ENCODE measurements at places on chromosomes 5 and 9. TPM values are rescaled to one million over a fixed set of nuclear protein-coding genes. Genes with fewer than 3 reads are reported as not detected.

DNA sequence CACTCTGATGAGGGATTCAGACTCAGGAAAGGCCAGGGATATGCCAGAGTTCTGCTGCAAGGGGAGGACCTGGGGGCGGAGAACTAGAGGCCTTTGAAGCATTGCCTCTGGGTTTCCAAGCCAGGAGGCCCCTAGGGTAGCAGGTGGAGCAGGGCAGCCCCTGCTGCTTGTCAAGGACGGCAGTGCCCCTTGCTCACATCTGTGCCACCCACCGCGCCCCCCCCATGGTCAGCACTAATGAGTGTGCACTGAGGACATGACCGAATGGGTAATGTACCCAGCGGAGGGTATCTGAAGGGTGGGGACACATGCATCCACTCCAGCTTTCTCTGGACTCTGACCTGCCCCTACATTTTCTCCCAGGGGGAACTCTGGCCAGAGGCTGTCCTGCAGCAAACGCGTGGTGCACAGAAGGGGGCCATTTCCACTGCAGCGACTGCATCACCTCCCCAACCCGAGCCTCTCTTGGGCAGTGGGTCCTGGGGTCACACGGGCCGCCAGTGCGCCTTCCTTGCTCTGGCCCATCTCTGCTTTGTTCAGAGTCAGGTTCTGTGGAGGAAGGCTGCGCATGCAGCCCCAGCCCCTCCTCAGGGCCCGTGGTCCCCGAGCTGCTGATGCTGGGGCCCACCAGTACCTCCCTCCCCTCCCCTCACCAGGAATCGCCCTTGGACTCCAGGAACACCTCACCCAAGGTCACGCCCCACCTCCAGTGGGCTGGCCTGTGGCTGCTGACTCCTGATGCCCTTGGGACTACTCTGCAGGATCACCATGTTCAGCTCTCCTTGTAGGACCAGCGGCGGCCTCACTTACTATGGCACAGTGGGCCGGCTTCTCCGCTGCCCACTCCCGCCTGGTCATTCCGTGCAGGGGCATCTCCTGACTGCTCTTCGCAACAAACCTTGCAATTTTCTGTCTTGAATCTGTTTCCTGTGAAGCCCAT, 31.2 kb downstream of the STC2 start:
- DNase-seq, result no peak

- no peak for DNase-seq
Measured at GRCh38 chr9:123959787-123960186, 29.9 kb upstream of the DENND1A start.

DNA sequence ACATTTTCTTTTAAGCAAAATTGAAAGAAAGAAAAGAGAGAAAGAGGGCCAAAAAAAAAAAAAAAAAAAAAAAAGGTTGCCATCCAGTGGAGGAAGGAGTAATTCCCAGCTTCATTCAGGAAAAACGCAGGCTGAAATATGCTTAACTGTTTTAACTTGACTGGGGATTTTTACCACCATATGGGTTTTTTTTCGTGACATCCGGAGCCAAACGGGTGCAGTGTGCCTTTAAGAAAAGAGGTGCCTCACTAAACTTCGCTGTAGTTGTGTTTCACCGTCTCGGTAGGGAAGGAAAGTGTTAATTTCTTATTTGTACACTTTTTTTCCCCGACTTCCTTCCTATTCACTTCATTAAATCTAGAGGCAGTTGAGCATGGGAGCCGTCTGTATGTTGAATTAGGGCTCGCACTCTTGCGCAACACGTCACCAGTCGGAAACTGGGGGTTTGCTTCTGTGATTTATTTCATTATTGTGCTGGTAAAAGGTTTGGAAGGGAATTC, 143.0 kb downstream of the SMARCA2 start:
- peak; percentile 45 for DNase-seq

MCC gene
- 2.4 TPM for polyA plus RNA-seq

DNA sequence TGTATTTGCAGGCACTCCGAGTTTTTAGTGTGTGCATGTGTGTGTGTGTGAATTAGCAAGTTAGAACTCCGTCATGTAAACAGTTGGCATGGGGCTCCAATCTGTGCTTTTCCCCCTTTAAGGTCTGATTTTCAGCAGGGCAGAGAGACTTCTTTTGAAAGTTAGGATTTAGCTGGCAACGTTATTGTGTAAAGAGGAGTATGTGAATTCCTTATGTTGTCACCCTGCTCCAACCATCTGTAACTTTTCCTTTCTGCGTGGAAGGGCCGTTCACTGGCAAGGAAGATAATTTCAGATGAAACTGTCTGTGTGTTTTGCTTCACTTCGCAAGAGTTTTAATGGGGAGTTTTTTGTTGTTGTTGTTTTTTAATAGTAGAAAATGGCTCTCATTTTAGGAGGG, 332 bp downstream of the SGCD start:
- no peak for DNase-seq

GRCh38 chr9:77793849-77794248, 145.7 kb upstream of the GNA14 start:
- DNase-seq, result no peak

TAF11L10 gene
- polyA plus RNA-seq, result not detected

IFNK gene
- not detected for polyA plus RNA-seq

ERCC8 gene
- polyA plus RNA-seq, result 10.2 TPM

DNA sequence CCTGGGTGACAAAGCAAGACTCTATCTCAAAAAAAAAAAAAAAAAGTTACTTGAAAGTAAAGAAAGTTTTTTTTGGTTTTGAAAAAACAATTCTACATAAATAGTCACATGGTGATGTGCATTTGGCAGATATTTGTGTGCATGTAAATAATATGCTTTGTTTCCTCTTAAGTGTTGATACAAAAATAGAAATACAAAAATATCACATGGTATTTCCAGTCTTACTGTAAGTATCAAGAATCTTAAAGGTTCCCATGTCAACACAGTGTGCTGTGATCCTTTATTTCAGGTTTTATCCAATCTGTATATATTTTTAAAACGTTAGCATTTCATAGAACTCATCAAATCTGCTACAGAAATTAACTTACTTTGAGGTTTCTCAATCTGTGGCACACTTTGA, 521.9 kb downstream of the TLE4 start:
- DNase-seq, result no peak

ENTPD2 gene
- polyA plus RNA-seq, result not detected

- no peak for DNase-seq
Measured at GRCh38 chr9:2771087-2771486, 53.8 kb downstream of the KCNV2 start.

GRCh38 chr5:153618867-153619266, 128.4 kb downstream of the GRIA1 start:
- no peak for DNase-seq

DNA sequence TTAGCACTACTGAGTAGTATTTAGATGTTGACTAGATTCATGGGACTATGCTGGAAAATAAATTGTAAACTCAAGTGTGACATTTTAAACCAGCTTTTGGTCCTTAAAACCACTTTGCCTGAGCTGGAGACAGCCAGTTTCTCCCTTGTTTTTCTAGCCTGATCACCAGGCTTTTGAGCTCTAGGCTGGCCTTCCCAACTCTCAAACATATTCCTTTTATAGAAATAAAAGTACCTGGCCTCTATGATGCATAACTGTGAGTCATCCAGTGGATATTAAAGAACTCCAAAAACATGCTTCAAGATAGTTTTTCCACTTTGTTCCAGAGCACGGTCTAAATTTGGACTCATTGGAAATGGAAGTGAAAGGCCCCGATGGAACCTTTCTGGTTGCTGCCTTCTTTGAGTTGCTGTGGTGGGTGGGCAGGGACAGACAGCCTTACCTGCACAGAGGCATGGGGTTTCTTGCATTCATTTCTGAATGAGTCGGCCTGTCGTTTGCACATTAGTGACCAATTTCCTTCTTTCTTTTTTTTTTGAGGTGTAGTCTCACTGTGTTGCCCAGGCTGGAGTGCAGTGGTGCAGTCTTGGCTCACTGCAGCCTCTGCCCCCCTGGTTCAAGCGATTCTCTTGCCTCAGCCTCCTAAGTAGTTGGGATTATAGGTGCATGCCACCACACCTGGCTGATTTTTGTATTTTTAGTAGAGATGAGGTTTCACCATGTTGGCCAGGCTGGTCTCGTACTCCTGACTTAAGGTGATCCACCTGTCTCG, 43.1 kb downstream of the TRIO start:
- DNase-seq, result no peak

DNA sequence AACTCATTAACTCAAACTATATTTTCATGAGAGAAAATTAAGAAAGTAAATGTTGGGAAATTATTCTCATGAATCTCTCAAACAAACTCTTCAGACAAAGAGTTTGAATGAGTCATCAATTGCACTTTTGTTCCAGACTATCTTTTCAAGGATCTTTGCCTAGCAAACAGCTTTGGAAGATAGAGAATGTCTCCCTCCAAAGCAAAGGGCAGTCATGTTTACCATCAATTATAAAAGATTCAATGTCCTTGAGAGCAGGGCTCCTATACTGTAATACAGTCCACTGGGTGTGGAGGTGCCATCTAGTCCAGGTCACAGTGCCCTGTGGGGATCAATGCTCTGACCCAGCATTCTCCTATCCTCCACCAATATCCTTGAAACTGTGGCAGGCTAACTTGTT, 1429.3 kb downstream of the EFNA5 start:
- DNase-seq, result no peak

GRCh38 chr5:138386290-138386689, 33.8 kb downstream of the KDM3B start:
- DNase-seq, result no peak

DNA sequence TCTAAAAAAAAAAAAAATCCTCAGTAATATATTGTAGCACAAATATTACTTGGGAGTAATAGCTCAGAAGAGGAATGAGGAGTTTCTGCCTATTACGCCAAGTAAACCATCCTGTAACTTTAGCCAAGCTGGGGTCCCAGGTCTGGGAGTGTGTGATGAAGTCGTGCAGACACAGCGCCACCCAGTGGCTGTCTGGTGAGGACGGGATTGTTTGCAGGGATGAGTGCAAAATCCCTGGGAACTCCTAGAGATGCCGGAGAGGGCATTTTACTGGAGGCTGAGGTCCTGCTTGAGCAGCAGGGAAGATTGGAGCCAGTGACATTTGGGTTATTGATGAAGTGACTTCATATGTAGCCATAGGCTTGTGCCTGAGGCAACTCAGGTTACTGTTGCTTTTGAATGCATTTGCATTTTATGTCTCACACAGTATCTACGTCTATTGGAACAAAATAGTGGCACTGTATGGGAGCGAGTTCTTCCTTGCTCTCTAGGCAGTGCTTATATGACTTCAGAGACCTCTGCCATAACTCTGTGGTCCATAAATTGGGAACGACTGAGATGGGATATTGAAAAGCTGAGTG, 72.8 kb downstream of the PSAT1 start:
- DNase-seq, result peak; percentile 36

Measured in CD4-positive, CD25-positive, alpha-beta regulatory T cell (primary cell).